ENCODE measurements at places on chromosomes 6 and 20.
A peak's percentile ranks its signal among the peaks of the same experiment; 100 is the strongest.

DNA sequence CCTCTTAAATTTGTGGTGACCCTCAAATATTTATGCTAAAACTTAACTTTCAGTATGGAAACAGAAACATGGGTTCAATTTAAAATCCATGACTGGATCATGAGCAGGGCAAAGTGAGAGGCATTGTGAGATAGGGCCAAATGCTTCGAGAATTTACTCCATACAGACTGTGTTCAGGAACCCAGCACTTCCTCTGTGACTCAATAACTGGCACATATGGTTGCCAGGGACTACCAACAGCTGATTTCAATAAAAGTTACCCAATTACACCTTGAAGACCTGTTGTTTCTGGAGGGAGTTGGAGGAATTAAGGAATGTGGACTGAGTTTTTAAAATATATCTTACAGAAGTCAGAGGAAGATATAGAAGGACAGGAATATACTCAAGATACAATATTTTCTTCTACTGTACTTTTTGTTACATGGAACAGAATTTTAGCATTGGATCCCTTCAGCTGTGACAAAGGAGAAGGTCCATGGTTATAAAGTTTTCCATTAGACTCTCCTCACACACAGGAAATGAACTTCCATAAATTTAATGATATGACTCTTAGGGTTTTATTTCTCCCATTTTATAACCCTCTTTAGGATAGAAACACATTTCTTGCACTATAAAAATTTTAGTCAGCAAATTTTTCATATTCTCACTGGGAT is 258.5 kb downstream of the KHDC1L start:
- peak; percentile 39 for DNase-seq

DNA sequence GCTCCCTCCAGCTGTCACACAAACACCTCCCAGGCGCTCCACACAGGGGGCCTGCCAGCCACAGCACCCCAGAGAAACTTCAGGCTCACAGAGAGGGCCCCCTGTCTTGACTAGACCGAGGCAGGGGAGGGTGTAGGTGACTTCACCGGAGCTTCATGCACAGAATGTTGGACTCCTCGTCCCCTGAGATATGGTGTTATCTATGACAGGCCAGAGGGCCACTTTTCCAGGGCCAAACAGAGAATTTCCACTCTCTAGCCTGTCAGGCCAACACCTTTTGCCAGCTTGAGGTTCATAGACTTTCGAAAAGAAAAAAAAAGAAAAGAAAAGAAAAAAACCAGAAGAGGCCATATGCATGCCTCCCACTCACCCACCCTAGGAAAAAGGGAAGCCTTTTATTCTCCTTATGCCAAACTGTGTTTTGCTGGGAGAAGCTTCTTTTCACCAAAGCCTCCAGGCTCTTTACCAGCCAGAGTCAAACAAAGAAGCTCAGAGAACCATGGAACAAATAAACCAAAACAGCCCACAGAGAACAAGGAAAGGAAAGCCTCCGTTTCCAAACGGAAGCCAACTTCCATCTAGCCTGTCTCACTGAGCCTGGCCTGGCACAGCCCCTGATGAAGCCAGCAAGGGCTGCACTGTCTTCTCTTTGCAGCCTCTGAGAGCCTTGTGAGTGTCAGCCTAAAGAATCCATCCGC is 313.2 kb upstream of the JARID2 start:
- peak; percentile 83 for DNase-seq

- no peak for DNase-seq
Measured at GRCh38 chr6:167828325-167828956, 1.7 kb downstream of the AFDN start.

- no peak for DNase-seq
Measured at GRCh38 chr6:139439349-139439748, 64.9 kb upstream of the CITED2 start.

DNA sequence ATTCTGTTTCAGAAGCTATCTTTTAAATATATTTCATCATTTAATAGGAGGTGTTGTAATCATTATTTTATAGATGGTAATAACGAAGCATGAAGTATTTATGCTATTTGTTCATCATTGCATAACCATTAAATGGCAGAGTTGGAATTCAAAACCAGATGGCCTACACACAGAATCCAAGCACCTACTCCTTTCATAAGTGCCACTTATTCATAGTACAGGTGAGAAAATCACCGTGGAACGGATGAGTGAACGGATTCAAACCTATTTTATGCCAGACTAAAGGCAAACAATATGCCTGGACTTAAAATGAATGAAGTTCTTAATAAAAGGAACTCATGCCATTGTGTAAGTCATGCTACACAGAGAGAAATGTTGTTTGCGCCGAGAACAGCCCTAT is 397.9 kb upstream of the ADGRB3 start:
- DNase-seq = no peak

DNA sequence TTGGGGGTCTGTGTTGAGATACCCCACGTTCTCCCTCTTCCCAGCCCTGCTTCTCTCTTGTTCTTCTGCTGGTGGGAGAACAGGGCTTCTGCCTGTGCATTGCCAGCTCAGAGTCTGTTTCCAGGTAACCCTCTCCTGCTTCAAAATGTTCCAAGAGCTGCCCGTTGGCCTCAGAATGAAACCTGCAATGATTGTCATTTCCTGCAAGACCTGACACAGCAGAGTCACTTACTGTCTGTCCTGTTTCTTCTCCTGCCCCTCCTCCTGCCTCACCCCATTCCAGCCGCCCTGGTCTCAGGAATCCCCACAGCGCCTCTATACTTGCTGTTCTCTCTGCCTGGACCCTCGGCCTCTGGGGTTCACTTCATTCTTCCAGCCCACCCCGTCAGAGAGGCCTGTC is 81.4 kb upstream of the ARID1B start:
- DNase-seq = no peak

- no peak for DNase-seq
Measured at GRCh38 chr6:14593286-14593685, 475.7 kb downstream of the CD83 start.

- no peak for DNase-seq
Measured at GRCh38 chr6:24225838-24226237, 99.8 kb downstream of the NRSN1 start.

GRCh38 chr20:44448753-44449546 is 26.7 kb upstream of the TTPAL start:
- peak; percentile 66 for DNase-seq

GRCh38 chr6:29232725-29233124 is 62.0 kb downstream of the OR2J2 start:
- DNase-seq = no peak

DNA sequence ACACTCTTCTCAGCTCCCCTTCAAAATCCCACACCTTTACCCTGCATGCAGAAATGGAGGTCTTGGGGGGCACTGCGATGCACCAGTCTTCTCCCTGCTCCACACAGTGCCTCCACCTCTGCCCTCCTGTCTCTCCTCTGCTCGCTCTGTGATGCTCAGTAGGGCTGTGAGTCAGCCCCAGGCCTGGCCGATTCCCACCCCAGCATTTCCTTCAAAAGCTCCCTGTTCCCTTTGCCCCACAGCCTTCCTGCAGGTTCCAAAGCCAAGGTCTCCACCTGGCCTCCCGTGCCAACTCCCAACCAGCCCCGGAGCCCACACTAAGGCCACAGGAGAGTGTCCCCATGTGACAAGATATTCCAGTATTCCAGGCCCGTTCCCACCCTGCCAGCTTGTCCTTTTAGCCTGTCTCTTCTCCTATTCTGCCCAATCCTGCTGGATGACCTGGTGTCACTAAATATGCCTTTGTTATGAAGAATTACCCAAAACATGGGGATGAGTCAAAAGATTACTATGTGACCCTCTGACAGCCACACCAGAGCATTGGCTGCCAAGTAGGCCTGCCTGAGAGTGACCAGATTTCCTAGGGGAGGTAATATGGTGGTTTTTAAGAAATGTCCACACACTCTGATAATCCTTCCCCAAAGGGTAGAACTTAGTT is 118.9 kb upstream of the NXT1 start:
- no peak for DNase-seq

GRCh38 chr6:160118620-160119229 is 2.9 kb upstream of the SLC22A1 start:
- no peak for DNase-seq

- DNase-seq = no peak
Measured at GRCh38 chr6:148367411-148368024, 24.9 kb downstream of the SASH1 start.

- DNase-seq = no peak
Measured at GRCh38 chr20:38075161-38075998, 41.8 kb downstream of the RPRD1B start.

DNA sequence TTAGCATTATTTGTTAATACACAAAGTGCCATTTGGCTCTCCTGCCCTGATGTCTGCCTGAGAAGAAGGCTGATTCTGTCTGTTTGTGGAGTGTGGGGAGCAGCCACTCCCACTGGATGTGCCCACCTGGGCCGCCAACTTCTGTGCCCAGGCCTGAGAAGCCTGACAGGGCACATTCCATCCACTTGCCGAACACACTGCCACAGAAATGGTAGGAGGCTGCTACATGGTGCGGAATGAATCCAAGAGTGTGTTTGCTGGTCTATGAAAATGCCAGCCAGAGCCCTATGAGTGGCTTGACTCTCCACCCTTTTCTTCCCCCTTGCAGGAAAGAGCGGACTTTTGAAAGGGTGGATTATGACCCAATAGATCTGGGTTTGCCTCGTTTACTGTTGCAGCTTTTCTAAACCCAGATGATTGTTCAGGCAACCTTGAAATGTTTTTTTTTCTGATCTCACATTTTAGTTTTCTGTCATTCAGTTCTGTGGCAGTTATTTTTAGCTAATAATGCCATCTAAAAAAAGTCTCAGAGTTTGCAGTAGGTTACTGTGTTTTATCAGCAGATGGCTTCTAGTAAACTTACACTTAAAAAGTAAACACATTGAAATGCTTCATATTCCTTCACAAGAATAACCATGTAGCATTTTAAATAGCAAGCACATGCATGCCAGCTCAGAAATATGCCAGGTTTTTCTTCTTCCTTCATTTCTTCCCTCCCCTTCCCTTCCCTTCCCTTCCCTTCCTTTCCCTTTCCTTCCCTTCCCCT is 196.5 kb downstream of the SLC35F1 start:
- no peak for DNase-seq

DNA sequence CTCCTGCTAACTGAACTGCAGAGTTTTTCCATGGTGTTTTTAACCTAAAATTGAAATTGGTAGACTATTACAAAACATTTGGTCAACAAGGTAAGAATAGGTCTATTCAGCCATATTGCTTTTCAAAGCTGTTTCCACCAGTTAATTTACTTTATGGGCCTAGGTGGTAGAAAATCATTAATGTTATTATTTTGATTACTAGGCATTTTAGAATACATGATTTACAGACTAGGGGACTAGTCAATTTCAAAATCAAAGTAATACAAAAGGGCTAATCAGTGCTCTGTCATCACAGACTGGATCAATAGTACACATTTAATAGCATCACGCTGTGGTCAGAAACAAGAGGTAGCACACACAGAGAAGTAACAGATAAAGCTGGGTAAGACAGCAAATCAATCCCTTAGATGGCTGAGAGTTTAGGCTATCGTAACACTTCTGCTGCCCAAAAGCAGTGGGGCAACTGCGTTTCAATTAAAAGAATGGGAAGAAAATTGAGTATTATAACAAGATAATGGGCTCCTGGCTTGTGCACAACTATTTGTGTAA is 114.4 kb downstream of the NRSN1 start:
- no peak for DNase-seq

DNA sequence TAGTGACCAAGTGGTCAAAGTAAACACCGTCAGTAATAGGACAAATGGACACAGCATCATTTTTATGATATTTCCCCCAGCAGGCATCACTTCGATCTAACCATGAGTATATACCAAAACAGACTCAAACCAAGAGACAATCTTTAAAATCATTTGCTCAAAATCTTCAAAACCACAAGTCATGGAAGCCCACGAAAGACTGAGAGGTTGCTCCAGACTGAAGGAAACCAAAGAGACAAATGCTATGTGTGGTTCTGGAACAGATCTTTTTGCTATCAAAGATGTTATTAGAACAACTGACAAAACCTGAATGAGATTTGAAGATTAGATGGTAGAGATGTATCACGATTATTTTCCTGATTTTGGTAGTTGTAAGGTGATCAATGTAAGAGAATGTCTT is 197.7 kb downstream of the TBXT start:
- DNase-seq = no peak

DNA sequence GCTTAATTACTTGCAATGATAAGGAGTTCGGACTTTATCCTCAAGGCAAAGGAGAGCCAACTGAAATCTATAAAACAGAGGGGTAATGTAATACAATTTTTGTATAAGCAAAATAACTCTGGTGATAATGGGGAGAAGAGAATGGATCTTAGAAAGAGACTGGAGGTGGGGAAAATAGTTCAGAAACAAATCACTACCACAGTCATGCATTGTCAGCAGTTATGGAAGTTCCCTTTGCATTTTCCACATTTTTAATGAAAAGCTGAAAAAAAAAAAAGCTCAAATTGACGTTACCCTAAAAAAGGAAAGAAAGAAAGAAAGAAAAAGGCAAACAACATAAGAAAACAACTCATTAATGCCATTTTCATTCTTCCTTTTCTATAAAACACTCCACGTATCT is 337.6 kb upstream of the HSF2 start:
- DNase-seq = no peak

GRCh38 chr6:152054441-152054840 is 247.0 kb downstream of the ESR1 start:
- DNase-seq = no peak

DNA sequence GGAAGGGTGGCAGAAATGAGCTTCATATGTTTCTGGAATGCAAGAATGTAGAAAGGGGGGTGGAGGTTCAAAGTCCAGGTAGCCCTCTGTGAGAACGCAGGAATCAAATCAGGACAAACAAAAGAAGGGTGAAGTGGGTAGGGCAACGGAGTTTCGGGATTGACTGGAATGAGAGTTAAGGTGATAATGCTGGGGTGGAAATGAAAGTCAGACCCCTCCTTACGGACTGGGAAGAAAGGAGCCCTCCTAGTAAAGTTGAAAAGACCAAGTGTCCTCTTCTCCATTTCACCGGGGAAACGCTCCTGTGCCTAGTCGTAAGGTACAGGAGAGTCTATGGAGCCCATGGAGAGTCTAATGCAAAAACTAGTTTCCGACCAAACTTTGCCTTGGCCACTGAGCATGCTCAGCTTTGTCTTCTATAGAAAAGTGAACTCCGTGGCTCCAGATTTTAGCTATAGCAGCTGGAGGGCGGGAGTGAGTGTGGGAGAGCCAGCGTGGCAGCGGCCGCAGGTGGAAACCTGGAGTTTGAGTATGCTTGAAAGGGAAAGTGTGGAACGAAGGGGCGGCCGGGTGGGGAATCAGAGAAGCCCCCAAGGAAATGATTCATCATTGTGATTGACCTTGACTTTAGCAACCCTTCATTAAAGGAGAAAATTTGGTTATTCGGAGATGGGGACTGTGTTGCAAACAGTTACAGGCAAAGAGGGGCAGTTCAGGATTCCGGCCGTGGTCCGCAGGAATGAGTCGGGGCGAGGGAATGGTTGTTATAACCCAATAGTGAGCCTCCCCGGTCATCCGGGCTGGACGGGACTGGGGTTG is 1.3 kb upstream of the LRRC1 start:
- DNase-seq = peak; percentile 70

GRCh38 chr6:48881551-48881950 is 581.5 kb downstream of the MMUT start:
- DNase-seq = no peak

- no peak for DNase-seq
Measured at GRCh38 chr6:89866024-89866678, 28.1 kb upstream of the GJA10 start.
